Islet precursor cell (in vitro differentiated cells): ENCODE measurements at places on chromosomes 2 and 18.

- DNase-seq: no peak
Observed at GRCh38 chr2:204282081-204282480, 263.2 kb upstream of the PARD3B start.

- peak; percentile 23 for DNase-seq
Observed at GRCh38 chr2:111669928-111670695, 213.9 kb downstream of the ANAPC1 start.

DNA sequence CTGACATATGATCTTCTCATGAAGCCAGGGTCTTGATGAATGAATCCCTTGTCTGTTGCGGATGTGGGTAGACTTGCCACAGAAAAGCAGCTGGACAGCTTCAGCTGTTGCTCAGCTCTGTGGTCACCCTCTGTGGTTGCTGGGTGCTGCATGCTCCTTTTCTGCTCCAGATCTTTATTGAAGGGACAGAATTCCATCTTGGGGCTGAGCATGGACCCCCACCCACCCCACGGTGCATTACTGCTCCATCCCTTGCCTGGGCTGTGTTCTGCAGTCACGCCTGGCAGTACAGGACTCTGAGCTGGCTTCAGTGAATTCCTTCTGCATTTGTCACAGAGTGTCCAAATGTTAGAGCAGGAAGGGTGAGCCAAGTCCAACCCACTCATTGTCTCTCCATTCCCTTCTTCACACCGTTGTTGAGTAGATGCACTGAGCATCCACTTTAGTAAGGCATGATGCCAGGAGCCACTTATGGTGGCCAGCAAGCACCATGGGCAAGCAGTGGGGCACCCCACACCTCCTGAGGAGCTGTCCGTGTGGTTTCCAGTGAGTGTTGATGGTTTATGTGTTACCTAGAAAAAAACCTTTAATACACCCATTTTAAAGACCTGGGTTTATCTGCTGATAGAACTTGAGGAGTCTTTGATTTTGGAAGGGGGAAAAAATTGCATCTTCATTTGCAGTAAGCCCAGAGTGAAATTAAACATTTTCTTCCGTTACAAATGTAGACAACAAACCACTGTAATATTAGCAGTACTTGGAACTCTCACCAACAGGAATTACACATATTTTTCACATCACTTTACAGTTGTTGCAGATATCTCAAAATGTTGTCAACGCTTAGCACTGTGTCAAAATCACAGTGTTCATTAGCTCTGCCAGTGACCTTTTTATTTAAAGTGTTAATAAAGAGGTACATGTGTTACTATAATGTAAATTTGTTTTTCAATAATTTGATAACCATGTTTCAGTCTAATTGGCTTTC is 14.7 kb upstream of the ITGB6 start:
- peak; percentile 98 for DNase-seq

- DNase-seq: peak; percentile 38
Observed at GRCh38 chr2:239216614-239217273, 184.1 kb downstream of the HDAC4 start.

- DNase-seq: no peak
Observed at GRCh38 chr2:130819226-130819607, 17.5 kb upstream of the ARHGEF4 start.
